ENCODE measurements at places on chromosomes 2 and 18.

- no peak for DNase-seq
Observed at GRCh38 chr2:58903427-58903826, 662.3 kb upstream of the FANCL start.

- DNase-seq: no peak
Observed at GRCh38 chr2:207370646-207371045, 159.1 kb upstream of the CREB1 start.

- DNase-seq: no peak
Observed at GRCh38 chr18:34767601-34768027, 57.5 kb downstream of the DTNA start.

DNA sequence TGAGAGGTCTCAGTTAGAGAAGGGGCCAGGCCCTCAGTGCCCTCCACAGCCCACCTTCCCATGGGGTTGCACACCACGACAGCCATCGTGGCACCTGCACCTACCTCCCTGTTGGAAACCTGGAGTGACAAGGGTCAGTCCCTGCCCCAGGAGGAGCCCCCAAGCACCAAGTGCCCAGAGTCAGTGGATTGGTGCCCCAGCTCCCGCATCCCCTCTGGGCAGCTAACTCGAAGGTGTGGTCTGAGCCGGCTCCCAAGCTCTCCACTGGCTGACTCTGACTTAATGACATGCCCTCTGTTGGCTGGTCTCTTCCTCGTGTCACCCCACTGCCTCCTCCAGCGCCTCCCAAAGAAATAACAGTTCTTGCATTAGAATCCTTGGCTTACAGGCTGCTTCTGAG is 116.4 kb downstream of the NDUFA10 start:
- DNase-seq: no peak

- DNase-seq: no peak
Observed at GRCh38 chr2:67993329-67993728, 69.5 kb downstream of the C1D start.

DNA sequence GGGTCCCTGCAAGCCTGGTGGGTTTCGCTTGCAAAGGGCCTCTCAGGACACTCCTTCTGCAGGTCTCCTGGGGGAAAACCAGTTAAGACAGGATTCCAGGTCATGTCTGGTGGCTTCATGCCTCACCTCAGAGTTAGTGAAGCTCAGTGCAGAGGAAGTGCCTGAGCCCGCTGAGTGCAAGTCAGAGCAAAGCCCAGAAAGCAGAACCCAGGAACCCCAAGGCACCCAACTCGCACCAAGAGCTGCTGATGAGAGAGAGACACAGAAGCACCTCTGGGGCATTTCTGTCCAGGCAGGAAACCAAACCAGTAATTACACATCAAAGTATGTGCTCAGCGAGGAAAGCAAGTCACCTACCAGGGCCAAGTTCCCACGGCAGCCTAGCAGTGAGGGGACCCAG is 78.4 kb downstream of the ARHGEF4 start:
- DNase-seq: no peak

- no peak for DNase-seq
Observed at GRCh38 chr2:100997509-100998234, 4.4 kb upstream of the RPL31 start.

- DNase-seq: peak; percentile 37
Observed at GRCh38 chr2:97697252-97698235, 15.8 kb upstream of the ZAP70 start.

GRCh38 chr2:100239486-100240210 is 82.7 kb downstream of the LONRF2 start:
- DNase-seq: no peak

- no peak for DNase-seq
Observed at GRCh38 chr2:10396464-10396863, 51.7 kb downstream of the ODC1 start.

DNA sequence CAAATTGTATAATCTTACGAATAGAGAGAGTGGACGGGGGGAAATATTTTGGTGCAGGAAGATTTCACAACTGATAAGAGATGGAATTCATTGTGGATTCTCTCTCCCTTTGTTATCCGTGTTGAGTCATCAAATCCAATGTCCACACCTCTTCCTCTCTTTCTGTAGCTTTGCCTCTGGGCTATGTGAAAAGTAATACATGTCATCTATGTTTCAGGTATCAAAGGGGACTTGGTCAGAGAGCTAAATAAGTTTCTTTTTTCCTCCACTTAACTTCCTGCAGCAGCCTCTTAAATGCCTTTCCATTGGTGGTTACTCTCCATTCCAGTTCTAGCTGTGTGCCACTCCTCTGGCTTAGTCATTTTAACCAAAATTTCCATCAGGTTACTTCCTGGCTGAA is 169.3 kb upstream of the NXPH2 start:
- DNase-seq: no peak

GRCh38 chr2:192073878-192074277 is 120.9 kb downstream of the TMEFF2 start:
- DNase-seq: no peak

DNA sequence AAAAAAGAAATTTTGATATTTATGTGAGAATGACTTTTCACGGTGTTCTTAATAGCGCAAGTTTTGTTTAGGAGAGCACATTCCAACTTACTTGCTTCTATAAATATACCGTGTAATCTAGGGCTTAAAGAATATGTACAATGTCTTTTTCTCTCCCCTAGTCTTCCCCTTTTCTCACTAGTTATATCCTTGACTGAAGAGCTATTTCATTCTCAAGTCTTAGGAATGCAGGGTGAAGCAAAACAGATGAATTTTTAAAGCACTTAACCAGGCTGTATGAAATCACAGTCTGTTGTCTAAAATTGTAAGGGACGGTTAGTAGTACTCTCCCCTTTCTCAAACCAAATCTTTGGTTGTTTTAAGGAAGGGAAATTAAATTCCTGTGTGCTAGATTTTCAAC is 29.6 kb upstream of the SLC30A6 start:
- DNase-seq: no peak

DNA sequence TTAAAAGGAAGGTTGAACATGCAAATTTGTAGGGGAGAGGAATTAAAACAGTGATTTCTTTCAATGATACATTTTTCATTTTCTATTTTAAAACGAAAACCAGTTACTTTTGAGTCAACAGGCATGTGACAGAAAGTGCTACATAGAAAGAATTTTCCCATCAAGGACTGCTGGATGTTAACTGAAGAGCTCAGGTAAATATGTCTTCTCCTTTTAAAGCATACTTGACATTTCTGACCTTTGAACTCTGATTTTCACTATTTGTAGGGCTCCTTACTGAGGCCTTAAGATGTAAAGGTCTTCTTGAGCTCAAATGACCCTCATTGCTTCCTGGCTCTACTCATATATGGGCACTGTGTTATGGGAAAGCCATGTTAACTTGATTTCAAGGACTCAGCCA is 32.4 kb downstream of the FIGN start:
- no peak for DNase-seq

GRCh38 chr2:161952783-161953191 is 121.2 kb downstream of the DPP4 start:
- DNase-seq: no peak
